ENCODE measurements at places on chromosomes 16 and 17.

GRCh38 chr17:14738652-14738988 lies 437.7 kb downstream of the HS3ST3B1 start:
- no peak for DNase-seq

GRCh38 chr17:7484919-7485377 lies 782 bp downstream of the POLR2A start:
- peak; percentile 36 for DNase-seq

- no peak for DNase-seq
These were observed 22.2 kb downstream of the KRT23 start for GRCh38 chr17:40915199-40915661.

GRCh38 chr17:3557768-3558583 lies at the start of gene TRPV3:
TRPV3 (minus strand) TSS chr17:3557812; CDS start chr17:3554850, 2,962 bp downstream.
- no peak for DNase-seq

GRCh38 chr17:7497228-7497627 lies 13.1 kb downstream of the POLR2A start:
- no peak for DNase-seq

DNA sequence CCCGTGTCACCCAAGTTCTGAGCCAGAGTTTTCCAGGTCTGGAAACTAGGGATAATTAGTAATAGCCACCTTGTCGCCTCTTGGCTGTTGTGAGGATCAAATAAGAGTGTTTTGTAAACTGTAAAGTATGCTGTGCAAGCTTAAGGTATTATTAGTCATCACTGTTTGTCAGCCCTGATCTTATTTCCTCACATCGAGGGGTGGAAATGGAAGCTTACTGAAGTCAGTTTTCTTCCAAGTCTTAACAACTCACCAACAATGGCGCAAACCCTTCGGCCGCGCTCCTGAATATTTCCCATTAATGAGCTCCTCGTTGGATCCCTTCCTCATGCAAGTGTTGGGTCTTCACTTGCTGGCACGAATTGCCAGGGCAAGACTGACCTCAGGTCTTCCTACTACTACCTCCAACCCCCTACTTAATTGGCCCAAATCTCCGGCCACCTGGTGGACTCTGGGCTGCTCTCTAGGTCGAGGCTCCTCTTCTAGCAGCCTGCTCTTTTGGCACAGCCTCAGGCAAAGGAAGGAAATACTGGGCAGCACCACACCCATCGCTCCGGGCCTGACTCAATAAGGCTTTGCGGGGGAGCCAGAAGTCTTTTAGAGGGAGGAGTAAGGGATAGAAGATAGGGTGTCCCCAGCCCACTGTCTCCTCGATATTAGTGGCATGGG lies 885 bp upstream of the SLC35B1 start:
- DNase-seq, result no peak

DNA sequence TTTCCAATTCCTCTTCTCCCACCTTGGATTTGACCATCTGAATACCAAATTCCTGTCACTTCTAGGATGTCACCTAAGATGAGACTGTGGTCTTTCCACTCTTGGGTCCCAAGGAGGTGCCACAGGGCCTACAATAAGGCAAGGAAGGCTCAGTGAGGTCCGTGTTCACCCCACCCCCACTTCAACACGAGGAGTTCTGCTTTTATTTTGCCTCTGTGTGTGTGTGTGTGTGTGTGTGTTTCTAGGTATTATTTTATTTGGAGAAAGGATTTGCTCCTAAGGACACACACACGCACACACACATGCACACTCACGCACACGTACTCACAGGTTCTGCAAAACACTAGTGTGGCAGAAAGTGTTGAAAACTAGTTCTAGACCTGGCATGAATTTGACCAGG lies 24.5 kb upstream of the PHOSPHO1 start:
- DNase-seq, result no peak

DNA sequence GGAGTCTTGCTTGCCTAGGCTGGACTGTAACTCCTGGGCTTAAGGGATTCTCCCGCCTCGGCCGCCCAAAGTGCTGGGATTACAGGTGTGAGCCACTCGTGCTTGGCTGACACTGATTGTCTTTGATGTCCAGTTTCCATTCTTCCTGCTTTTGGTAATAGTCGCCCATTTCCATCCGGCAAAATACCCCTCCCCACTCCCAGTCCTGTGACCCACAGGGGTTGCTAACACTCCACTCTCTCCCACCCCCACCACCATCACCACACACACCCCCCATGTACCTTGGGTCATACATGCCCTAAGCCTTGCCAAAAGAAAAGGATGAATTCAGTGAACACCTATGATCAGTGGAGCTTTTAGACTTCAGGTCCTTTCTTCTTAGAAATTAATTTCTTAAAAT lies 52.8 kb upstream of the MYH10 start:
- no peak for DNase-seq

GRCh38 chr17:13478326-13478830 lies 123.4 kb downstream of the HS3ST3A1 start:
- no peak for DNase-seq

DNA sequence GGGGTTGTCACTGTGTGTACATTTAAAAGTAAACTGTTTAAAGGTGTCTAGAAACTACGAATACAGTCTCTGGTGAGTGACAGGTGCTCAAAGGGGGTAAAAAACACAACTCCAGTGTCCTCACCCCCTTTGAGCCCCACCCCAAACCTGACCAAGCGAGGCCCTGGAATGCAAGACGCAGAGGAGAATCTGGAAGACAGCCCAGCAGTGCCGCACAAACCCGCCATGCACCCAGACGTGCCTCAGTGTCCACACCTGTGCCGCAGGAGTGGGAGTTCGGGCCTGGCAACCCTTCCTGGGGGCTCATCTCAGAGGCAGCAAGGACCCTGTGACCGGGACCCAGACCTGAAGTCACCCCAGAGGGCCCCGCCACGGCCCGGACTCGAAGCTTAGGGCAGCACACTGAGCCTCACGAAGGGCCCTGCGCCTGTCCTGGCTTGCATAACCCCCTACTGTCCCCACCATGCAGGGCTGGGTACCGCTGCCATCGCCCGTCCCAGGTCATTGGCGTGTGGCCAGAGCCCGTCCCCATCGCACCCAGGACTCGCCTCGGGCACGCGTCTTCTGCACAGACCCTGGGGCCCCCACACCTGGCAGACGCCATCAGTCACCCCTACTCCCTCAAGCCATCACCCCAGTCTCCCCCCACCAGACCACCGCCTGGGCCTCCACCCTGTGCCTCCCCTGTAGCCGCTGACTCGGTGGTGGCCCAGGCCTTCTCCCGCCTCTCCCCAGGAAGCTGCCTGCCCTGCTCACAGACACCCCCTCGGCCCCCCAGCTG lies 33.0 kb upstream of the ZC3H18 start:
- DNase-seq, result no peak

- no peak for DNase-seq
These were observed 140.7 kb downstream of the PRKCB start for GRCh38 chr16:23976524-23976923.

DNA sequence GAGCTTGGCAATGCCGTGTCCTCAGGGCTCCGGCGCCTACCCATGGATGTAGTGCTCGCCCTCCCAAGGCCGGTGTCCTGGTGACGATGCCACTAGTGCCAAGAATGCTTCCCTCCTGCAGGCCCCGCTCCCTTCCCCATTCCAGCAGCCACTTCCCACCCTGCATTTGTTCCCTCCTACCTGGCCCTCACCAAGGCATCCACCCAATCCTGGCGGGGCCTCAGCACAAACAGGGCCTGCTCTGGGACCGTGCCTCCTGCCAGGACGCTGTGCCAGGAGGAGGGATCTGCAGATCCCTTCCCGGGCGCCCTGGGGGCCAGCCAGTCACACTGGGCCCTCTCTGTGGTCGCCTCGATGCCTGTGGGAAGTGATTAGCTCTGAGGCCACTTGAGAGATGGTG lies 25.1 kb downstream of the ABR start:
- no peak for DNase-seq

Data from AML-193 (cell line).